Hematopoietic multipotent progenitor cell treated with erythropoietin and hydrocortisone succinate and interleukin-3 and kit ligand, for 6 days (in vitro differentiated cells): ENCODE measurements at places on chromosomes 4 and X.
A peak's percentile ranks its signal among the peaks of the same experiment; 100 is the strongest.

DNA sequence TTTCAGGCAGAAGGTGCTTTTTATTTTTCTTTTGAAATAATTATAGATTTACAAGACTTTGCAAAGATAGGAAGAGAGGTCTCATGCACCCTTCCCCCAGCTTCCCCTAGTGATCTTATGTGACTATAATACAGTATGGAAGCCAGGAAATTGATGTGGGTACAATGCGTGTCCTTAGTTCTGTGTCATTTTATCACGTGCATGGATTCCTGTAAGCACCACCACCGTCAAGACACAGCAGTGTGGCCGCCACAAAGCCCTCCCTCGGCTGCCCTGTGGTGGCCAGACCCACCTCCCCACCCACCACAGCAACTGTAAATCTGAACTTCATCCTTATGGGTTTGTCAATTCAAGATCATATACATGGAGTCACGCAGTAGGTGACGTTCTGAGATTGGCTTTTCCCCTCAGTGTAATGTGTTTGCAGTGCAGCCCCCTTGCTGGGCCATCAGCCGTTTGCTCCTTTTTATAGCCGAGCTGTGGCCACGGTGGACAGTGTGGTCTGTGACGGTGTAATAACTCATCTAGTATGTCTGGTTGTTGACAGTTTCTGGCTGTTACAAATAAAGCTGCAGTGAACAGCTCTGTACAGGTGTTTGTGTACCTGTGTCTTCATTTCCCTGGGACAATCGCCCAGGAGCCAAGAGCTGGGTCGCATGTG is 10.9 kb upstream of the HTRA3 start:
- no peak for DNase-seq

DNA sequence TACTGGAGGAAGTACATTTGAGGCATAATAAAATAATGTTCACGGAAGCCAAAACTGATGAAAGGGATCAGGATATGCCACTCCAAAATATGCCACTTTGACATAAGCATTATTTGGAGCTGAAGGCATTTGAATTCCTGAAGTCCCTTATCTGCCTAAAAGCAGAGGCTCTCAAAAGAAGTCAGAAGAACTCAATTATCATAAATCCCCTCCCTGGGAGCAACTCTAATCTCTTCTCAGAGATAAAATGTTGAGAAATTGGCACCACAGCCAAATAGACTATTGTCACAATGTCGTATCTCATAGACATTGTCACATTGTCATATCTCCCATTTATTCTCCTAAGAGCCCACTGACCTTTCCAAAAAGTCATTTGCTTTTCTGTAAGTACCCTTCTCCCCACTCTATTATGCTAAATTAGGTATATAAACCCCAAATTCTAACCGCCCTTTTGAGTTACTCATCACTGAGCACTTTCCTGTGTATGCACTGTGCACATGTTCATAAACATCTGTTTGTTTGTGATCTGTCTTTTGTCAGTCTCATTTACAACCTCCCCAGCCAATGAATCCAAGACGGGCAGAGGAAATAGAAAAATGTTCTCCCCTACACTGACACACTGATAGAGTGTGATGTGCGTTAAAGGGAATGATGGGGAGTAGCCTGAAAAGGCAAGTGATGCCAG is 78.5 kb upstream of the NAF1 start:
- peak; percentile 2 for DNase-seq

GRCh38 chr4:23934223-23934622 is 44.4 kb upstream of the PPARGC1A start:
- no peak for DNase-seq

DNA sequence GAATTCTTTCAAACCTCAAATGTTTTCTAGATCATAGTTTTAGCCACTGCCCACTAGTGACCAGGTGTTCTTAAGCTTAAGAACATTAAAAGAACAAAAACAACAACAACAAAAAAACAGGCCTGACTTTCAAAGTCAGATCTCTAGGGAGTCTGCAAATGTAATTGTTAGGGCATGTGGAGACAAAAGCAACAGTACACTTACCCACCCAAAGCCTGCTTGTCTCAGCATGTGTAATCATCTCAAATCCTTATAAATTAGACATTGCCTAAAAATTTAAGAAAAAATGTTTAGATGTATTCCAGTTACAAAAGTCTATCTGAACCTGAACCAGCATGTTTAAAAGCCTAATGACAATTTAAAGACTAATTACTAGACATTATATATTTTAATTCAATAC is 79.9 kb downstream of the SLC7A11 start:
- no peak for DNase-seq

DNA sequence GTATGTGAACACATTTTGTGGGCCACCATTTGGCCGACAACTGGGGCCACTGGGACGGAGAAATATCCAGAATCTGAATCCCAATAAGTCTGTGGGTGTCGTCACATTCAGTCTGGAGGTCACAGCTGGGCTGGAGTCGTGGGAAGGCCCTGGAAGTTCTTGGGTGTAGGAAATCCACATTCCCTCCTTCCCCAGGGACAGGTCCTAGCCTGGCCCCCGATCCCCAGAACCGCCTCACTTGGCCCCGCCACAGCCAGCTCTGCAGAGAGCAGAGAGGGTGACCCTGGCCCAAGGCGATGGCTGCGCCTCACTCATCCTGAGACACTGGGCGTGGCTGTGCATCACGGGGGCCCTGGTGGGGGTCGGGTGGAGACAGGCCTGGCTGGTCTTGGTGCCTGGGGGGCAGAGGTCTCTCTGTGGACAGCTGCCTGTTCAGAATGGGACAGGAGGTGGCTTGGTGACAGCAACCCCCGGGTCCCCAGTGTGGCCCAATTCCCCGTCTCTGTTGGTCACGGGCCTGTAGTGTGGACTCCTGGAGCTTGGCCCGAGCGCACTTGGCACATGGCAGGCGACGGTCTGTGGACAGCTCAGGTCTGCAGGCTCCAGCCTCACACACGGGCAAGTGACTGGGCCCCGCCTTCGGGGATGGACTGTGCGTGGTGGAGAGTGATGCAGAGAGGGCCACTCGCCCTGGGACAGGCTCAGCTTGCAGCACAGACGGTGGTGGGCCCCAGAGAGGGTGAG is 16.4 kb downstream of the DOK7 start:
- no peak for DNase-seq

DNA sequence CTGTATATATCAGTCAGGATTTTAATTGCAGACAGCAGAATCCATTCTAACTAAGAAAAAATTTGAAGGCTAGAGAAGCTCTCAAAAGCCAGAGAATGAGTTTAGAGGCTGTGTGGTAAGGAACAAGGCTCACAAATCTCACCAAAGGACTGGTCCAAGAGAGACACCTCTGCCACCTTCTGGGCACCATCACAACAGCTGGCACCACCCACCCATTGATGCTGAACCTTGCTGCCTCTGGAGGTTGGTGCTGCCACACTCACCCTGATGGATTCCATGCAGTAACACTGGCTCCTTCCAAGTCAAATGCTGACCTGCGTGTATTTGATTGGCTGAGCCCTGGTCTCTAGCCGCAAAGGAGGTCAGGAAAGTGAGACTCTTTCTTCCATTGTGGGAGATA is 100.8 kb downstream of the BEND2 start:
- DNase-seq = no peak

DNA sequence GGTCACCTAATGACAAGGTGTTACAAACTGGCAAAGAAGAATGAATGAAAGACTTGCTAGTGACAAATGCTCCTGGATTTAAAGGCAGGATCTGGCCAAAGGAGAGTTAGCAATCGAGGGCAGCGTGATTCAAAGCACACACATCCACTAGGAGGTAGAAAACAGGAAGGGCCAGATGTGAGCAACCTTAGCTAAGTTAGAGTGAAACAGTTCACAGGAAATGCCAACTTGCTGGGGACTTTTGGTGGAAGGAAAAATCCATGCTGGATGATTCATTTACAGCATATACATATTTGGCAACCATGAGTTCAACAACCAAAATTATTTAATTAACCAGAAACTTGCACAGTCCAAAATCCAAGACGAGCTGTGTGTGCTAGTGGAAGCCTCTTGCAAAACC is 276.9 kb downstream of the PTTG2 start:
- no peak for DNase-seq

DNA sequence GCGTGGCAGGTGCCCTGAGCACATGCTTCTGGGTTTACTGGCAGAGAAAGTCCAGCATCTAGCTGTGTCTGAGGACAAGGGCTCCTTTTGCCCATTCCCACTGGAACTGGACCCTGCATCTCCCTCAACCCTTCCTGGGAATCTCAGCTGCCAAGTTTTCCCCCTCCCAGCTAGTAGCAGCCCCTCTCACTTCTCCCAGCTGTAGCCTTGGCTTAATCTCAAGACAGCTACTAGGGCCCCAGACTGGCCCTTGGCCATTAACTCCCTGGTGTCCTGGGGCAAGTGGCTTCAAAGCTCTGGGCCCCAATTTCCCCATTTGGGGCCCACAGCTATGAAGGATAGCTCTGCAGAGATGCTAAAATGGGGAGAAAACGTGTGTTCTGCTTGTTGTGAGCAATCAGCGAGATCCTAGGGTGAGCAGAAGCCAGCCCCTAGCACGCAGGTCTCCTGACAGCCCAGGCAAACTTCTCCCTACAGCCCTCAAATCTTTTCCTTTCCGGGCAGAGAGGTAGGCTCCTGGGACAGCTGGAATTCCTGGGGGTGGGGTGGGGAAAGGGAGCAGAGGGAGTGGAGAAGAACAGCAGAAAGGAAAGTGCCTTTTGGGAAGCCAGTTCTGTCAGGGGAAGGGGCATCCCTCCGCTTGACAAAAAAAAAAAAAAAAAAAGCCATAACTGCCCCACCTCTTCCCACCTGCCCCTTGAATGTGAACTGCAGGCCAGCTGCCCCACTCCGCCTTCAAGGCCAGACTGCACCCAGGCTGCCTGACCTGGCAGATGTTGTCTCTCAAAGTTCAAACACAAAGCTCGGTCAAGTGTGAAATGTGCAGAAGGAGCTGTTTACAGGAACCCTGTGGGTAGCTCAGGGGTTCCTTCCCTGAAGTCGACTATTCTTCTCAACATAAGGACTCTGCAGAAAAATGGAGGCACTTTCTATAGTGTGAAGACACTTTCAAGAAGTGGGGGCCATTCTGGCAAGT is 16.6 kb downstream of the FGD1 start:
- no peak for DNase-seq

DNA sequence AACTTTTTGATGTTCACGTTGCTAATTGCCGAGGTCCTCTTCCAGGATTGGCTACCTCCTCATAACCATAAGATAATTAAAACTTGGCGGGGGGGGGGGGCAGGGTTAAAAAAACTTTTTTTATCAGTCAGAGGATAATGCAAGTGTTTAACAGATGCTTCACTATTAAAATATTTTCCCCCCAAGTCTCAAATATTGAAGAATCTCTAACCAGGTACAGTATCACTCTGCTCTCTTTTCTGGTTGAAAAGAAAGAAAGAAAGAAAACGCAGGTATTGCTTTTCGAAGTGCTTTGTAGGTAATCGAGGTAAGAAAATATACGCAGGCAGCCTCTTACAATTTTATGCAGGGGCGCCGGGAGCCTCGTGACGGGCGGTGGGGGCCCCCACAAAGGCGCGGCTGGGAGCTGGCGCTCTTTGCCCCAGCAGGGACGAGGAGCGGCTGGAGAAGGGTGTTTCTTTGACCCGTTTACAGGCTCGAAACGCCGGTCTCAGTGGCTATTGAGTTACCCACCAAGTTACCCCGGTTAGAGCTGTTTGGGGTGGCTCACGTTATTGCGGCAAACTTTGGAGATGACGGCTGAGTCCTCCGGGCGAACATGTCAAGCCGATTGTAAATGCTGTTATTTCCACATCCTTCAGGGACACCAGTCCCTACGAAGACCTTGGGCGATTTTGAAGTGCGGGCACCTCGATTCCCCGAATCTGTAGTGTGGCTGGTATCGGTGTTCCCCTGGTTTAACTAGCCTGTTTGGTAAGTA is 477 bp upstream of the HAND2 start:
- peak; percentile 6 for DNase-seq

- no peak for DNase-seq
Measured at GRCh38 chrX:106716004-106716403, 10.5 kb upstream of the RNF128 start.

DNA sequence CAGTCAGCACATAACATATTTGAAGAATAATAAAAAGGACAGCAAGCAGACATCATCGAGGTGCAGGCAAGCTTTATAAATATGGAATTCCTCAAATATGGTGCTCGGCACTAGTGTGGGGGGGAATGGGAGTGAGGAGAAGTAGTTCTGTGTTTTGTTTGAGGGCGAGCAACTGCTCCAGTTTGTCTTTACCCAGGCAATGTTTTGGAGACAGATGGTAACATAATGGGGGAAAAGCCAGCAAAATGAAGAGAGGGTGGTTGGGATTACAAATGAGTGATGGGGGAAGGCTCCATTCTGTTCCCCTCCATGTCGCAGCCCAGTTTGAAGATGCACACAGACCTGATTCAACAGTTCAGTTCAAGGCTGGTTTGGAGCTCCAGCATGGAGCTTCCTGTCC is 572.9 kb upstream of the DIPK2B start:
- DNase-seq = no peak

- DNase-seq = no peak
Measured at GRCh38 chr4:66193487-66193886, 523.2 kb upstream of the EPHA5 start.

- peak; percentile 48 for DNase-seq
Measured at GRCh38 chr4:18020145-18020670, 1.3 kb downstream of the LCORL start.

- DNase-seq = peak; percentile 81
Measured at GRCh38 chrX:1239681-1240142, 27.3 kb upstream of the CRLF2 start.

DNA sequence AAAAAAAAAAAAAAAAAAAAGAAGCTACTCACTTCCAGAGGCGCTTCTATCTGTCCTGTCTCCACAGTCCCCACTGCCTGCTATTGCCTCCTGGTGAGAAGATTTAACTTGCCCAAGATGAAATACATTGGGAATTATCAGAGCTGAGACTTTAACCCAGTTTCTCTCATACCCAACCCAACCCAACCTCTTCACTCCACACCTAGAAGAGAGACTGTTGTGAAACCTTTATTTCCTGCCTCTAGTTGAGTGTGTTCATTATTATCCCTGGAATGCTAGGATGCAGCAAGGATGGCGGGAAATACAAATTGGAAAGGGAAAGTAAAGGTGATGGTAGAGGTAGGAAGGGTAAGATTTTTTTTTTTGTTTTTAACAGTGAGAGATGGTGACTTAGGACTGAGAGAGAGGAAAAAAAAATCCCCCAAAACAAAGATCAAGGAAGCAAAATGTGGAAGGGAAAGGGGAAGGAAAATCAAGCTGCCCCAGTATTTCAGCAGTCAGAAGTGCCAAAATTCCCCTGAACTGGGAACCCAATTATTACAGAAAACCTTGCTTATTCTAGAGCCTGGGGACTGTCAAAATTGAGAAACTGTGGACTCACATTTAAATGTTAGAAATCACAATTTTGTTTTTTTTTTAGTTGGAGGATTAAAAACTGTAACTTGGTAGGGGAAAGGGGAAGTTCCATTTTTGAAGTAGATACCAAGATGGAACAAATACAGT is 253.0 kb downstream of the PTTG2 start:
- DNase-seq = no peak

- DNase-seq = no peak
Measured at GRCh38 chrX:127190381-127190780, 370.9 kb downstream of the PRR32 start.

- DNase-seq = no peak
Measured at GRCh38 chr4:118916691-118917289, 28.1 kb downstream of the SYNPO2 start.
